Thoracic aorta (tissue), 2 donors: ENCODE measurements at places on chromosomes 3 and 15.

- DNase-seq, result no peak
- no peaks in the 10 kb centered on the region for H3K4me1 ChIP-seq
- no peaks in the 10 kb centered on the region for H3K27me3 ChIP-seq
- H3K4me3 ChIP-seq, result no peak overlapping the region
These were observed 106.0 kb upstream of the LINGO1 start for GRCh38 chr15:77738441-77739302.

- H3K27me3 ChIP-seq, result no peaks in the 10 kb centered on the region
- H3K4me3 ChIP-seq, result no peak overlapping the region
- DNase-seq, result no peak
- no peak overlapping the region for H3K27ac ChIP-seq
- no peaks in the 10 kb centered on the region for H3K36me3 ChIP-seq
These were observed 155.8 kb upstream of the ATP11B start for GRCh38 chr3:182637350-182638110.

GRCh38 chr3:157669416-157669815, 166.2 kb upstream of the VEPH1 start:
- no peak for DNase-seq
- H3K27ac ChIP-seq, result no peak overlapping the region
- H3K27me3 ChIP-seq, result no peaks in the 10 kb centered on the region
- no peaks in the 10 kb centered on the region for H3K36me3 ChIP-seq

DNA sequence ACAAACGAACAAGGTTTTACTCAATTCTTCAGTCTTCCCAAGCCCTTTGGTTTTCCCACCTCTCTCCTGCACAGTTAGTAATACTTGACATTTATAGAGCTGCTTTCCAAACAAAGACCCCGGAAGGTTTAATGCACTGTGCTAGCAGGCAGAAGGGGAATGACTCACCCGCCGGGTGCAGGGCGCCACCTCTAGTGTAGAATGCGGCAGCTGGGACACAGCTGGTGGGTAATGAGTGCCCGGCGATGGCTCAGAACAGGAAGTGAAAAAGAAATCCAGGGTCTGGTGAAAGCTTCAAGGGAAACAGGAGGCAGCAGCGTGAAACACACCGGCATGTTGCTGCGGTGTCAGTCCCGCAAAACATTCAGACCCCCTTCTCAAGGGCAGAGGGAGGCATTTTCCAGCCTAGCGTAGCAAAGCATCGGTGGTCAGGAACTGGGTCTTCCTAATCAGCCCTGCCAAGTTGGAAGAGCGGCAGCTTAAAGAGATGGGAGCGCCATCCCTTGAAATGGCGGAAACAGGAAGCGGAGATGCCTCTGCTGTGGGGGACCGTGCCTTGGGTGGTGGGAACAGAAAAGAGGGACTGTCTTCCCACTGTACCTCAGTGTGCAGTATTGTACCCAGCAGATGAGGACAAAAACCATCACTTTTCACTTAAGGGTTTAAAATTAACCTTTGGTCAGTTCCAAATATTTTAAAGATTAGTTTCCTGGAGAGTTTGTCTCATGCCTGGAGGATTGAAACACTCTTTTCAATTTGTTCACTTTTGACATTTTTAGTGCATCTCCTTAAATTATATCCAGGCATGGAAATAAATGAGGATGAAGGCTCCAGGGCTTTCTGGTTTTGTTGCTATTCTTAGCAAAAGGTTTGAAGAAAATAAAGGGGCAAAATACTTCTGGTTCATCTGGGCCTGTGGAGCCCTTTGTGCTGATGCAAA, 160.7 kb upstream of the MCTP2 start:
- H3K27ac ChIP-seq, result no peak overlapping the region
- H3K27me3 ChIP-seq, result no peaks in the 10 kb centered on the region
- H3K4me3 ChIP-seq, result no peak overlapping the region
- H3K36me3 ChIP-seq, result no peaks in the 10 kb centered on the region
- DNase-seq, result no peak
- no peaks in the 10 kb centered on the region for H3K4me1 ChIP-seq

DNA sequence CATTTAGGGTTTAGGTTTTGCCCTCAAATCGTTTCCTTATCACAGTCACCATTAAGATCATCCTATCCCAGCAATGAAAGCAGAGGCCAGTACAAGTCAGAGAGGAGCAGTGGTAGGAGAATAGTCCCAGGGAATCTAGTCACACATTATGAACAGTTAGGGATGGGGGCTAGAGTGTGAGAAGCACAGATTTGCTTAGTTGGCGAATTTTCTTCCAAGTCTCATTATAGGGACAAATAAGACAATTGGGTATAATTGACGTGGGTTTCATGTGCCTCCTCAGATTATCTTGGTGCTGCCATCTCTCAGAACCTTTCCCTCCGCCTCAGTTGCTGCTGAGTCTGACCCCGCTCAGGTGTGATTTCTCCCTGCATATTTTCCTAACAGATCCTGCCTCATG, 407.1 kb downstream of the SQOR start:
- H3K27me3 ChIP-seq, result no peaks in the 10 kb centered on the region
- DNase-seq, result no peak
- no peaks in the 10 kb centered on the region for H3K36me3 ChIP-seq

- peaks cover 47% of the 10 kb centered on the region for H3K4me1 ChIP-seq
- no peaks in the 10 kb centered on the region for H3K27me3 ChIP-seq
- peak overlapping the region; percentile 97 for H3K27ac ChIP-seq
- H3K4me3 ChIP-seq, result peak overlapping the region; percentile 89
- DNase-seq, result peak; percentile 82
These were observed 1.5 kb upstream of the LIMD1 start for GRCh38 chr3:45592830-45593707.
